ENCODE measurements at places on chromosomes 3 and 15.

DNA sequence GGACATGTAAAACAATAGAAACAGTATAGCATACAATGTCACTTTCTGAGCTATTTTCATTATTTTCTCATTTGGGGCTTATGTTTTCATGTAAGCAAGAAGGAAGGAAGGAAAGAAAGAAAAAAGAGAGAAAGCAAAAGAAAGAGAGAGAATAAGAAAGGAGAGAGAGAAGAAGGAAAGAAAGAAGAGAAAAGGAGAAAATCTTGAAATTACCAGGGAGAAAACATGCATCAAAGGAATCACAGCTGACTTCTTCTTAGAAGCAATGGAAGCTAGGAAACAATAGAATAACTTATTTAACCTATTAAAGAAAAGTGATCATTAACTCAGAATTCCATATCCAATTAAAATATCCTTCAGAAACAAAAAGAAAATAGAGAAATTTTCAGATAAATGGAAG is 471.5 kb downstream of the OCA2 start:
- DNase-seq: no peak

- no peak for DNase-seq
Observed at GRCh38 chr3:188701485-188701969, 470.2 kb upstream of the TPRG1 start.

GRCh38 chr15:62957130-62957529 is 85.4 kb upstream of the TPM1 start:
- no peak for DNase-seq

DNA sequence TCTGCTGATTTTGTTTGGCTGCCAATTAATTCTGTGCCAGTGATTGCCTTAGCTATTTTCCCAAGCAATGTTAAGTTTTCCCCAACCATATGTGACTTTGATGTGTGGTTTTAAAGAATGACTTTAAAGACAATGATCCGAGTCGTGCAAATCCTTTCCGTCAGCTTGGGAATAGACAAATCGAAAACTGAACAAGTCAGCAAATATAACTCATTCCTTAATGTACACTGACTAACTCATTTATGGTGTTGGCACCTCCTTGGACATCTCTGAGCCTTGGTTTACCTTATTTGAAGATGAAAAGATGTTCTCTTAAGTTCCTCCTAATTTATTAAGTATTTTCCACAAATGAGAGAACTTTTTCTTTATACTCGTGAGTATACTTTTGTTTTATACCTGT is 249.4 kb upstream of the SLCO3A1 start:
- no peak for DNase-seq

GRCh38 chr3:150675587-150675986 is 28.1 kb downstream of the ERICH6 start:
- no peak for DNase-seq

DNA sequence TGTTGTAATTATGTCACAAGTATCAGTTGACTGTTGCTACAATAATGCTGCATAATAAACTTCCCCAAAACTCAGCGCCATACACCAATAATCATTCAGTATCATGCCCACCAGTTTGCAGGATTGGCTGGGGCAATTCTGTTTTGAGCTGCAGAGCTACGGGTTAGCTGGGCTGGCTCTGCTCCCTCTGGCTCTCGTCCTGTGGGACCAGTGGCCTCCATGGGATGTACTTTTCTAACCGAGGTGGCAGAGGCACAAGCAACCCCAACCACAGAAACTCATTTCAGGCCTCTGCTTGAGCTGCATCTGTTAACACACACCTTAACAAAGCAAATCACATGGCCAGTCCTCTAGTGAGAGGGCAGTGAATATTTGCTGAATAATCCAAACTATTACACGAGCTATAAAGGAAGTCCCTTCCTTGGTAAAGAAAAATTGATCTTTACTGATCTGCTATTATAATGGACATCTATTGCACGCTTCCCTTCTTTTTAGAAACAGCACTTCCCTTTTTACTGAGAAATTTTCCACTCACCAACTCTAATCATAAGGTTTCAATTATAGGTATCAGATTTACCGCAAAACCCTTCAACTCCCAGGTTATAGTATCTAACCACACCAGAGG is 10.9 kb upstream of the BCL2A1 start:
- DNase-seq: no peak

- DNase-seq: no peak
Observed at GRCh38 chr15:27514526-27514925, 543.5 kb downstream of the GABRG3 start.
